Stimulated activated memory B cell treated with anti-CD40 and anti-IgM and Interleukin-4, amounts not matched to agents 10 μg/mL and 1 μg/mL and 100 μg/mL, for 72 hours (primary cell): ENCODE measurements at places on chromosomes 5 and 9.

GRCh38 chr5:12459326-12459725 lies 555.1 kb upstream of the CTNND2 start:
- ATAC-seq, result no peak

DNA sequence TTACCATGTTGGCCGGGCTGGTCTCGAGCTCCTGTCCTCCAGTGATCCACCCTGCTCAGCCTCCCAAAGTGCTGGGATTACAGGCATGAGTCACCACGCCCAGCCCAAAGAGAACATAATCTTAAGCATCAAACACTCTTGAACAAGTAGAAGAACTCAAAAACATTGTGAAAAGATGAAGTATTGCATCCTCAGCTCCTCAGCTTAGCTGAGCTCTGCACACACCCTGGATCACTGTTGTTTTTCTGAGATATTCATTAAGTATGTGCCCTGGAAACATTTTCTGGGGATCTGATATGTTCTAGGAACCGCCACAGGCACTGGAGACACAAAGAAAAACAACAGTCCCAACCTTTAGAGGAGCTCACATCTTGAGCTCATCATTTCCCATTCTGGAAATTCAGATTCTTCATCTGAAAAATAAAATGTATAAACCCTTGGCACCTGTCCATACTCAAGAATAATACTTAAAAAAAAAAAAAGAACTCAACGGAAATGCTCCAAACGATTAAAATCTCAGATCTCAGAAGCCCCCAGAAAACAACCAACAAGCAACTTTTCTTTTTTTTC lies 62.2 kb upstream of the ZNF462 start:
- ATAC-seq, result no peak

DNA sequence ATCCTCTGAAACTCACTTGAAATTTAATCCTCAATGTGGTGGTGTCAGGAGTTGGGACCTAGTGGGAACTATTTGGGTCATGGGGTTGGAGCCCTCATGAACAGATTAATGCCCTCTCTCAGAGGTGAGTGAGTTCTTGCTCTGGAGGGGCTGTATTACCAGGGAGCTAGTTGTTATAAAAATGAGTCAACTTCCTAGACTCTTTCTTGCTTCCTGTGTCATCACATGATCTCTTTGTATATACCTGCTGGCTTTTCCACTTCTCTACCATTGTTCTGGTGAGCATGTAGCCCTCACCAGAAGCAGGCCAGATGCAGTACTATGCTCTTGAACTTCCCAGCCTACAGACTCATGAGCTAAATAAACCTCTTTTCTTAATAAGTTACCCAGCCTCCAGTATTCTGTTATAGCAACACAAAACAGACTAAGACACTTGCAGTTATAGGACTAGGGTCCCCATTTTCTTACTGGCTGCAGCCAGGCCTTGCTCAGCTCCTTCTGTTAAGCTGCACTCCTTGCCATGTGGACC lies 127.5 kb downstream of the SUSD1 start:
- ATAC-seq, result no peak

DNA sequence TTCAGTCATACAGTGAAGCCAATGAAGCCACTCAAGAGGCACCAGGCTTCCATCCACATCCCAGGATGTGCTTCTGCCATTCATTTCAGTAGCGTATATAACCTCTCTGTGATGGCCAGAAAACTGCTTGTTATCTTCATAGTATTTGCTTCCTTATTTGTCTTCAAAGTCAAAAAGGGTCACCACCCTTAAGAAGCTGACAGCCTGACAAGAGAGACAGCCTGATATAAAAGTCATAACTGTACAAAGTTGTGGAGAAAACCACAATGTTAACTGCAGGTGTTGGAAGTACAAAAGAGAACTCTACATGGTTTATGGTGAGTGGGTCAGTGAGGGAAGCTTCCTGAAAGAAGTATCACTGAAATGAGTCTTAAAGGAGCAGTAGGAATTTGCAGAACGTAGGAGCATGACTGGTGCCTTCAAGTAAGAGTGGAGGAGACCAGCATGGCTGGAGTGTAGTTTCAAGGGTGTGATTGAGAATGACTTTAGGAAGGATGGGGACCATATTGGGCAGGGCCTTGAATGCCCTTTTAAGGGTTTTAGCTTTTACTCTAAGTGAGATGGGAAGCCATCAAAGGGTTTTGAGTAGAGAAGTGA lies 33.7 kb downstream of the NIM1K start:
- ATAC-seq, result peak; percentile 47

DNA sequence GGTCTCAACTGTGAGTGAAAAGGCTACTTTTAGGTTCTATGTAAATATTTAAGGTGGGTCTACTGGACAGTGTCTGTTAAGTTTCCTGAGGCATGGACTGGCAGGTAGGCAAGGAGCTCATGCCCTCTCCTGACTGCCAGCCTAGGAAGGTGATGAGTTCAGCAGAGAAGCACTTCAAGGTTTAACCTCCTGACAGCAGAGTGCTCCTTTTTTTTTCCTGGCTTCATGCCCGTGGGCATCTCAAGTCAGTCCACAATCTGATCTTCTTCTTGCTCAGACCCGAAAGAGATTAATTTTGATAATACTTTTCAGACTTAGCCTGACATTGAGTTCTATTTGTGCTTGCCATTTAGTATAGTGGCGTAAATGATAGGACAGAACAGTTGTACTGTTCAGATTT lies 241.9 kb upstream of the NREP start:
- ATAC-seq, result no peak
